ENCODE measurements at places on chromosomes 13 and 19.

DNA sequence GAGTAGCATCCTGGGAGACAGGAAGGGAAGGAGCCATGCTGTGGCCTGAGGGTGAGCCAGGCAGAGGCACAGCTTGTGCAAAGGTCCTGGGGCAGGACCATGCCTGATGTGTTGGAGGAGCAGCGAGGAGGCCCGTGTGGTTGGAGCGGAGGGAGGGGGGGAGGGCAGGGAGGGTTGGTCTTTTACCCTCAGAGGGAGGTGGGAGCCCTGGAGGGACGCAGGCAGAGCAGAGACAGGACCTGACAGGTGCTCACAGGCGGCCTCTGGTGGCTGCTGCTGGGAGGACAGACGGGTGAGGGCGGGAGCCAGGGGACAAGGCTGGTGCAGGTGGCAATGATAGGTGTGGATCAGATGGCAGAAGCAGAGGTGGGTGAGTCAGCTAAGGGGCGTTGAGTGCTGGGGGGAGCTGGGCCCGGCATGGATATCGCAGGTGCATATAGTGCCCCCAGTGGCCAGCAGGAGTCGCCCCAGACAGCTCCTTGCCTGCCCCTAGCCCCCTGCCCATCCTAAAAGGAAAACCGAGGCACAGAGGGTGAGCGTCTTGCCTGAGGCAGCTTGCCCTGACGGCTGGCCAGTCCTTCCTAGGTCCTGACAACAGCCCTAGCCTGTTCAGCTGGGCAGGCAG is 9.8 kb upstream of the GNA15 start:
- DNase-seq, result peak; percentile 13

DNA sequence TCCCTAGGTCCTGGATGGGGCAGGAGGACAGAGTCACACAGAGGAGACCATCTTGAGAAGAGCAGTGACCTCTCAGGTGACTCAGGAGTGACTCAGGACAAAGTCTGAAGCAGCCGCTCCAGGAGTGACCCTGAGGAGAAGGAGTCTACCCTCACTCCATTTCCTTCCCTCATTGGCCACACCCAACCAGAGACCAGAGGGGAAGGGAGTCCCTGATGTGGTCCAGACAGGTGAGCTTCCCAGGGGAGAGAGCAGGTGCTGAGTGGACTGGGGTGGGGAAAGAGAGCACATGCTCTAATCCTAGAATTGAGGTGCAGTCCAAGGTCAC is 75.5 kb upstream of the MEDAG start:
- DNase-seq, result no peak

DNA sequence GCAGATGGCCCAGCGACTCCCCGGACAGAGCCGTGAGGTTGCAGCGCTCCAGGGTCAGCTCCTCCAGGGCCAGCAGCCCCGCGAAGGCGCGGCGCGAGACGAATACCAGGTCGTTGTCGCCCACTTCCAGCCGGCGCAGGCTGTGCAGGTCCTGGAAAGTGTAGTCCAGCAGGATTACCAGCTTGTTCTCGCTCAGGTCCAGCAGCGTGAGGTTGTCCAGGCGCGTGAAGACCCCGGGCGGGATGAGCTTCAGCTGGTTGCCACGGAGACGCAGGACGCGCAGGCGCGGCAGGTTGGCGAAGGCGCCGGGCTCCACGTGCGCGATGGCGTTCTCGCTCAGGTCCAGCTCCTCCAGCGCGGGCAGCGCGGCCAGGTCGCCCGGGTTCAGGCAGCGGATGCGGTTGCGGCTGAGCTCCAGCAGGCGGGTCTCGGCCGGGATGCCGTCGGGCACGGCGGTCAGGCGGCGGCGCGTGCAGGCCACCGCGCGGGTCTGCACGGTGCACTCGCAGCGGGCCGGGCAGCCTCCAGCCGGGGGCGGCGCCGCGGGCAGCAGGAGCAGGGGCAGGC is 9.3 kb upstream of the PEAK3 start:
- DNase-seq, result no peak

GRCh38 chr19:14826006-14826405 is 9.0 kb downstream of the OR7A5 start:
- no peak for DNase-seq

- no peak for DNase-seq
These were observed 39.4 kb downstream of the ZNF136 start for GRCh38 chr19:12202250-12202649.

DNA sequence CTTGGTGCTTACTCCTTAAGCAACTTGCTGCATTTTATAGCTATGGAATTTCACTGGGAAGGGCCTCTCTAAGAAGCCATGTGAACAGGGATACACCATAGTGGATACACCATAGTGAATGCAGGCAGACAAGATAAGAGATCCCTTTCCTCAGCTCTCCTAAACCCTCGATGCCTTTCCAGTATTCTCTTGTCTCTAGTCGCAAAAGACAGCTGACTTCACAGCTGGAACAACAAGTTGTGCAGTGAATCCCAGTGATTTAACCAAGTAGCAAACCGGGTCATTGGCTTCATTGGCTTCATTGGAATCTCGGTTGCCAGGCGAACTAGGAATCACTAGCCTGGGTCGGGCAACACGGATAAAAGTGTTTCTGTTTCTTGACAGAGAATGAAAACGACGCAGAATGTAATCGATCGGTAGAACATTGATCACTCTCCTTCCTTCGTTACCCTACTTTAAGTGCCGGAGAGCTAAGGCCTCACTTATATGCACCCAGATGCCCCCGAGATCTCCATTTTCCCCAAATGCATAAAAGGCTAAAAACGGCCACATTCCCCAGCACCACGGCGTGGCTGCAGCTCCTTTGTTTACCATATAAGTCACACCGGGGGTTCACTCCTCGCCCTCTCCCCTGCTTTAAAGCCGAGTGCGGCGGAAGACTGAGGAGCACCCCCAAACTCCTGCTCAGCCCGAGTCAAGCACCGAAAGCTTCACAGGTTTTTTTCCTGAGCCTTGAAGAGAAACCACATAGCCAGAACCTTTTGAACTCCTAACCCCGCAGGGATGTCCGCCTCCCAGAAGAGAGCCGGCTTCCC is 674 bp downstream of the TRPC4 start:
- no peak for DNase-seq

- DNase-seq, result no peak
These were observed 19.7 kb downstream of the KLHL26 start for GRCh38 chr19:18656337-18657086.

GRCh38 chr19:35105411-35106290 is 10.0 kb upstream of the FXYD3 start:
- DNase-seq, result no peak

- no peak for DNase-seq
These were observed 84.5 kb downstream of the SPRY2 start for GRCh38 chr13:80256352-80256932.

DNA sequence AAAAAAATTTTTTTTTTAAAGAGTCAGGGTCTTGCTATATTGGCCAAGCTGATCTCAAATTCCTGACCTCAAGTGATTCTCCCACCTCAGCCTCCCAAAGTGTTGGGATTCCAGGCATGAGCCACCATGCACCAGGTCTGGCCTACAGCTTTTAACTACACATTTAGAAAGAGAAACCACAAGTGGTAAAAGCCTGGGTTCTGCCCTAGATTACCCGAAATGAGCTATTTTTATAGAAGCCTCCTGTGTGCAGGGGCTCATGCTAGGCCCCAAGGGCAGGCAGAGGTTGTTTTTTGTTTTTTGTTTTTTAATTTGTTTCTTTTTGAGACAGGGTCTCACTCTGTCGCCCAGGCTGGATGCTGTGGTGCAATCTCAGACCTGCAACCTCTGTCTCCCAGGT is 14.0 kb upstream of the MYADM start:
- DNase-seq, result no peak

- DNase-seq, result no peak
These were observed 23.7 kb downstream of the LATS2 start for GRCh38 chr13:21037656-21038055.

Measured in NCI-H187 (cell line).